ENCODE measurements at places on chromosomes 5 and 9.
A peak's percentile ranks its signal among the peaks of the same experiment; 100 is the strongest.

GRCh38 chr9:77879437-77879943, 152.1 kb downstream of the GNAQ start:
- no peak for DNase-seq

GRCh38 chr5:66450988-66451387, 145.2 kb upstream of the MAST4 start:
- no peak for DNase-seq

- DNase-seq = no peak
Measured at GRCh38 chr9:94948567-94949235, 222.2 kb downstream of the AOPEP start.

- DNase-seq = no peak
Measured at GRCh38 chr5:137754961-137755762, 999 bp upstream of the HNRNPA0 start.

- DNase-seq = no peak
Measured at GRCh38 chr5:42951293-42951840, 88.8 kb downstream of the ANXA2R start.

GRCh38 chr5:170137694-170138214, 32.1 kb downstream of the FOXI1 start:
- no peak for DNase-seq

GRCh38 chr9:99513441-99514112, 291.5 kb downstream of the SEC61B start:
- DNase-seq = no peak

- DNase-seq = no peak
Measured at GRCh38 chr5:919356-920000, 26.8 kb downstream of the TRIP13 start.

- DNase-seq = peak; percentile 48
Measured at GRCh38 chr5:34563931-34564709, 92.0 kb upstream of the RAI14 start.

DNA sequence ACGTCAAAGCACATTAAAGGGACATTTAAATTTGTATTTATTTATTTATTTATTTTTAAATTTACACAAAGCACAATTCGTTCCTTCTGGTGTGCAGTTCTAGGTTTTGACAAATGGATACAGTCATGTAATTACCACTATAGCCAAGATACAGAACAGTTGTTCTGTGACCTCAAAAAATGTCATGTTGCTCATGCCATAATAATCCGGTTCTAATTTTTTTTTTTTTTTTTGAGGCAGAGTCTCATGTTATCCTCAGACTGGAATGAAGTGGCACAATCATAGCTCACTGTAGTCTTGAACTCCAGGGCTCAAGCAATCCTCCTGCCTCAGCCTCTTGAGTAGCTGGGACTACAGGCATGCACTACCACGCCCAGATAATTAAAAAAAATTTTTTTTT, 7.8 kb downstream of the IGFBPL1 start:
- no peak for DNase-seq

DNA sequence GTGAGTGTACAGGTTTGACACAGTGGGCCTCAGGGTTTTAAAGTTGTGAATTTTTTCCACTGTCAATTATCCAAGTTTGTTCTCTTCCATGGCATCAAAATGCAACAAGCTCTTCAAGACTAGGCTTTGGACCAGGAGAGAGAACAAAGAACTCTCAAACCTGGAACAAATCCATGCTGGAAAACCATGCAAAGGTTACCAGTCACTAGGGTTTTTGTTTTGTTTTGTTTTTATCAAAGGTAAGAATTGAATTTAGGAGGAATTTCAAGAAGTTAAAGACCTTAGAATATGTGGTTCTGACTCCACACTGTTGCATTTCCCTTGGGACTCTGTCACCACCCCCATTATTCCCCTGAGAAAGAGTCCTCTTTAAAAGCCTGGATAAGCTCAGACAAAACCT, 191.1 kb upstream of the PIK3R1 start:
- DNase-seq = no peak

- no peak for DNase-seq
Measured at GRCh38 chr5:180645274-180646204, 3.9 kb downstream of the FLT4 start.

GRCh38 chr9:102038006-102038405, 299.6 kb upstream of the GRIN3A start:
- DNase-seq = no peak

DNA sequence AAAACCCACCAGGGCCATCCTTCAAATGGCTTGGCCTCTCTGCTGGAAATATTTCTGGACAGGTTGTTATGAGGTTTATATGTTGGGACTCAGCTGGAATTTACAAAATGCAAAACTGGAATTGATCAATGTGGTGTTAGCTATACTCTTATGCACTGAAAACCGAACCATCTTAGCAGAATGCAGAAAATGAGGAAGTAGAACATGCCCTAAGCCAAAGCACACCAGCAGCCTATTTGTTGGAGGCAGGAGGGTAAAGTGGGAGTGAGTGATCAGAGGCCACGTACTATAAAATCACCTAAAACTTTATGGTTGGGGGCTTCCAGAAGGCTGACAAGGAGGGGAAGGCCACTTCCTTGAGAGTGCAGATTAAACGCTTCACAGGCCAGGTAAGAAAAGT, 63.6 kb upstream of the C5orf63 start:
- no peak for DNase-seq

GRCh38 chr9:34546102-34546833, 23.5 kb upstream of the ENHO start:
- DNase-seq = no peak

DNA sequence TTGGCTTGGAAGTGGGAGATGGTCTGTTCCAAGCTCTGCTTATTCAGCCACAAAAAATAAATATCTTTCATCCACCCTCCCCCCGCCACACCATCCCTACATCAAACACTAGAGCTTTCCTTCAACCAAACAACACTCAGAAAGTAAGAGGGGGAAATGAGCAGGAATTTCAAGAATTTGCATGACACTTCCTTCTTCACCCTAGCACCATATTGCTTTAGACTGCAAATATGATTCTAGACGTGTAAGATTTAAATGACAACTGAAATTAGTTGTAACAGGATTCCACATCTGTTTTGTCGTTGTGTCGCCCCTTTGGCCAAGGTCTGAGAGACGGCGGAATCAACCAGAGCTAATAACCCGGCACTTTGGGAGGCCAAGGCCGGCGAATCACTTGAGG, 88.5 kb downstream of the NDFIP1 start:
- DNase-seq = no peak

GRCh38 chr9:76876098-76876497, 29.8 kb downstream of the PRUNE2 start:
- no peak for DNase-seq

- DNase-seq = no peak
Measured at GRCh38 chr9:94176608-94177007, 82.5 kb upstream of the ZNF169 start.

DNA sequence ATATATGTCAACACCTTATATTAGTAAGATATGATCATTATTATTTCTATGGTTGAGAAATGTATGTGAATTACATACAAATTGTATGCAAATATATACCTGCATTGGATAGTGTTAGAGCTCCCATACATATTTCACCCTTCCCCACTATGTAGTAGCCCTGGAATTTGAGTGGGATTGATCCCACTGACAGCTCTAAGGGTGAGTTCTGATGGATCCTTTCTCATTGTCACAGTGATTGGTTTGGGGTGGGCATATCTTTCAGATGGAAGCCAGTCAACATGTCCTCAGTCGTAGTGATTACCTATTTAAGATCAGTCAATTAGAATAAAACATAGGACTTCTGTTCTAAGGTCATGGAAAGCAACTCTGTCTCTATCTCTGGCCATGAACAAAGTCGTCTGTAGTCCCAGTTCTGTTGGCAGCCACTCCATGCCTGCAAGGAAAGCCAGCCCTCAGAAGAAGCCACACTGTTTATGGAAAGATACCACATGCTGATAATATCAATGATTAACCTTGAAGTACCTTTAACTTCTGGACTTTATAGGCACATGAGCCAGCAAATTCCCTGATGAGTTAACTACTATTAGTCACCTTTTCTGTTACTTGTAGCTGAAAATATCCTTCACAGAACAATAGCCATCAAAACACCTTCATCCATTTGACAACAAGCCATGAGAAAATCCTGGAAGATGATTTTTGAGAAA, 5.1 kb upstream of the CCDC192 start:
- peak; percentile 54 for DNase-seq

DNA sequence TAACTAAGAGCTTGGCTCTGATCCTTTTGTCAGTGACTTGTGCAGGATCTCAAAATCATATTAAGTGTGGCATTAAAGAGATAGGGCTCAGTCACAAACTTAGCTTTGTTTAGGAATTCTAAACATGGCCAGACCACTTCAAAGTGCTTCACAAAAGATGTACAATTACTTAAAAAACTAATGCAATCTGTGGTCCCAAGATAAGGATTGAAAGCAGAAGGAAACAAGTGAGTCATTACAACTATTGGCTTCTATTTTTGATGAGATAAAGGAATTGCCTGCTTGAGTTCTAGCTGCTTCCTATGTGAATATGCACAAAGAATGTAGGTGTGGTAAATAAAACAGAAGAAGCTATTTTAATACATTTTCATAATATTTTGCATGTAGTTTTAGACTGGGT, 44.9 kb upstream of the SLC12A2 start:
- DNase-seq = peak; percentile 16

DNA sequence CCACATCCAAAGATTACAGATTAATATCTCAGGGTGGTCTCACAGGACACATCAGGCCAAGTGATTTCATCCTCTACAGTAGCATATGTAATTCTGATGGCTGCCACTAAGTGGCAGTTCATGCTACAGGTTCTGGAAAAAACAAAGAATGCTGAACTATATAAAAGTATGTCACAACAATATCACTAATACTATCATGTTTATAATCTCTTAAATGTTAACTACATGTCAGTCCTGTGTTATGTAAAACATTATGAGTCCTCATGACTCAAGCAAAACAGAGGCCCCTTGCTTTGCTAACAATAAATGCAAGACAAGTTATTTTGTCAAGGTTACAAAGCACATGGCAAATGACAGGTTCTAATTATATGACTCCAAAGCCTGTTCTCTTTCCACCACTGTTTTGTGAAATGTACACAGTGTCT, 233.2 kb downstream of the FBXL17 start:
- DNase-seq = peak; percentile 11

DNA sequence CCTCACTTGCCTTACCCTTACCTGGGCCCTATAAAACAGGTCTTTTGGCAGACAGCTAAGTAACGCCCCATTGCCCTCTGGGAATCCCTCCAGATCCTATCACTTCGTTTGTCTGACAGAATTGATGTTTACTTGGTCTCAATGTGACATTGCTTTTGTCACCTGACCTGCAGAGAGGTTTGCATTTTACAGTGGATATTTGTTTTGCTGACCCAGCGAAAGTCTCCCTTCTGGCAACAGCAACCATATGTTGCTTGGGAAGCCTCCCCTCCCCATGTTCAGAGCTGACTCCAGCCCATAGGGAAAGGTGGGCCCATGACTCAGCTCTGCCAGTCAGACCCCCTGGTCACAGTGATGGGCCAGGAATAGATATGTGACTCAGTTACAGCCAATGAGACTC, 54.0 kb upstream of the LARP1 start:
- DNase-seq = no peak

DNA sequence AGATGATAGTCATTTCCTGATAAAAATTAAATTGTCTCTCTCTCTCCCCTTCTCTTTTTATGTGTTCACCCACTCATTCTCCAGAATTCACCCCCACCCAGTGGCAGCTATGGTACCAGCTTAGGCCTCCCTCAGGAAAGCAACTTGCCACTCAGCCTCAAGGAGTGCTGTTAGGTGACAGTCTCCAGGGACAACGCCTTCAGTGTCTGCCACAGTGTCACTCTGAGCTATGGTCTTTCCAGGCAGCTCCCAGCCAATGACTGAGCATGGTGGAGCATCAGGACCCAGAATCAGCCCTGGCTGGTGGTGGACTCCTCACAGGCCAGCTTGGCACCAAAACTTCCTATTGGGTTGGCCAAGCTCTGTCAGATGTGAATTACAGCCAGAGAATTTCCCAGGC, 140.9 kb upstream of the PIK3R1 start:
- DNase-seq = no peak

GRCh38 chr5:160837211-160837610, 14.8 kb downstream of the ATP10B start:
- no peak for DNase-seq

- DNase-seq = no peak
Measured at GRCh38 chr9:87653941-87654340, 72.0 kb upstream of the CTSL start.

DNA sequence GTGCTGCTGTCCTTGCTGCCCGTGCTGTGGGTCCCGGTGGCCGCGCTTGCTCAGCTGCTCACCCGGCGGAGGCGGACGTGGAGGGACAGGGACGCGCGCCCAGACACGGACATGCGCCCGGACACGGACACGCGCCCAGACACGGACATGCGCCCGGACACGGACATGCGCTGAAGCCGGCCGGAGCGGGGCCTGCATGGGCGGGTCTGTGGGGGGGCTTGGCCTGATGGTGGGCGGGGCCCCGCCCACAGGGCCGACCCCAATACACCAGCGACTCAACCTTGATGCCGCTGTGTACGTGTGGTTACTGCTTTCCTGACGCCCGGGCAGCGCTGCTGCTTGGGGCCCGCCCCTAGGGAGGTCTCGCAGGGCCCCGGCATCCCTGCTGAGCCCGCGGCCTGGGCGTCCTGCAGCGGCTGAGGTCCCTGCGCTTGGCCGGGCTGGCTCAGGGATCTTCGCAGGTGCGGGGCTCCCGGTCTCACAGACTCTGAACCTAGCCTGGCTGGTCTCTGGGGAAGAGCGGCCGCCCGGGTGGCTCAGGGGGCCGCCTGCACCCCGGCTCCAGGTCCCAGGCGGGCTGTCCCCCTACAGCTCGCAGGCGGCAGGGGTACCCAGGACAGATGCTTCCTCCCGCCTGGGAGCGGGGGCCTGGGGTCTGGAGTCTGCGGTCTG, 20.9 kb downstream of the SLC6A18 start:
- no peak for DNase-seq

DNA sequence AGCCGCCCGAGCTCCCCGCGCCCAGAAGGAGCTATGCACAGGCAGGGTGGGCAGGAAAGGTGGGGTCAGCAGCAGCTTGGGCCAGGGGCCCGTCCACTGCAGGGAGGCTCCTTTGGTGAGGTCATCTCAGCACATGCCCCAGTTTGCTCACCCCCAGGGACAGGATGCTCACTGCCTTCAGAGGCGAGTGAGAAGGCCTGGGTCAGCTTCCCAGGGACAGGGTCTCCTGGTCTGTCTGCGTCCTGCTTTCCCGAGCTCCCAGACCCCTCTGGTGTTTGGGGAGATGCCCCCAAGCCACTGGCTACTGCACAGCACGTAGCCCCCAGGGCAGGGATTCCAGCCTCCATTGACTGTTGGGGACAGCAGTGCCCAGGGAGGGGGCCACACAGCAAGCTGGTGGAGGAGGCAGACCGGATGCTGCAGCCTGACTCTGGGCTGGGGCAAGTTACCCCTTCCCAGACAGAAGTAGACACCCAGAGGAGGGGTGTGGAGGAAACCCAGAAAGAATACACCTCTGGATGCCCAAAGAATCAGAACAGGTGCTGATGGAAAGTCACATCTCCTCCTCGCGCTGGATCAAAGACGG, 581 bp upstream of the SARDH start:
- DNase-seq = no peak

- peak; percentile 75 for DNase-seq
Measured at GRCh38 chr5:71830681-71831539, 111.8 kb downstream of the CARTPT start.

GRCh38 chr9:71819115-71819739, 50.9 kb upstream of the CEMIP2 start:
- DNase-seq = peak; percentile 29
